ENCODE measurements at places on chromosomes 12 and 14.
A peak's percentile ranks its signal among the peaks of the same experiment; 100 is the strongest.

DNA sequence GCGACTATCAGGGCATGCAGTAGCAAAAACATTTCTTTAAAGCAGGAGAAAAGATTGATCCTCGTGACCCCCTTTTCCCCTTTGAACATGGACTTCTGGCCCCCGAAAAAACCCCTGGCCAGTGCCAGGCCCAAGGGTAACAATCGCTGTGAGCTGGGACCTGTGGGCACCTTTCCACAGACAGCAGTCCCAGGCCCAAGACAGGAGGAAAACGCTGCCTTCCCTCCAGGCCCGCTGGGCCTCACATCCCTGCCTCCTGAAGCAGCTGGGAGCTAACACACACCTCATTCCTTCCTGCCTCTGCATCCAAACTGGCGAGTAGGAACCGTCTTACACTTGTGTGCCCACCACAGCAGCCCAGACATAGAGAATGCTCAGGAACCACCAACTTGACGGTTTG is 1.2 kb downstream of the VWF start:
- no peak for DNase-seq

DNA sequence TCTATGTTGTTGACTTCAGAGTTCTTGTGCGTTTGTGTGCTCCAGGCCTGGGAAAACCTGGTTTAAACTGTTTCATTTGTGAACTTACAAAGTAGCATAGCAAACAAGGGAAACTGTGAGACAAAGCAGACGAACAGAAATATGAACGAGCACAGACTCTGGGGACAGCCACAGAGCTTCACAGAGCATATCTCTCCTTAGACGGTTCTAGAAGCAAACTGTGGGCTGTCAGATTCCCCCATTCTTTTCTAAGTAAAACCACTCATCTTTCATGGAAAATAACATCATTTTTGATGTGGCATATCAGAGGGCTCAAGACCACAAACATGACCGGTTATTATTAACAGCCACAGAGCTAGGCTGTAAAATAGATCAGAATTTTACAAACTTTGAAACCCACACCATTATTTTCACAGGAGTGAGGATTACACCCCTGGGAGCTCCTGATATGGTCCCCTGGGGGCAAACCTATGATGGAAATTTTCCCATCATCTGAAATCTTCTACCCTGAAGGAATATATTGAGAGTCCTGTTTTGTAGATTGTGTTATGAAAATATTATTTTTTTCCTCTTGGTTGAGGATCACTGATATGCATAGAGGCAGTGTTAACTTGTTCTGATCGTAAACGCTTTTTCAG is 102.0 kb downstream of the ADGRD1 start:
- no peak for DNase-seq

DNA sequence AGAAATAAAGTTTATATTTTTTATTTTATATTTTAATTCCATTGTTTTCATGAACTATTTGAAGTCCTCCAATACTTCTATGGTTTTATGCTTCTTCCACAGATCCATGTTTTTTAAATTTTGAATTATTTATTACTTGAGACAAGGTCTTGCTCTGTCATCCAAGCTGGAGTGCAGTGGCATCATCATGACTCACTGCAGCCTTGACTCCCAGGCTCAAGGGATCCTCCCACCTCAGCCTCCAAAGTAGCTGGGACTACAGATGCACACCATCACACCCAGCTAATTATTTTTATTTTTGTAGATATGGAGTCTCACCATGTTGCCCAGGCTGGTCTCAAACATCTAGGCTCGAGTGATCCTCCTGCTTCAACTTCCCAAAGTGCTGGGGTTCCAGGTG is 28.8 kb upstream of the DLGAP5 start:
- DNase-seq = no peak

GRCh38 chr12:49730568-49731101 is 10.7 kb upstream of the TMBIM6 start:
- no peak for DNase-seq

GRCh38 chr12:48767521-48767920 is 21.4 kb downstream of the ADCY6 start:
- DNase-seq = no peak

GRCh38 chr12:106287364-106287763 is 15.2 kb upstream of the TCP11L2 start:
- no peak for DNase-seq

- no peak for DNase-seq
Observed at GRCh38 chr14:24991821-24992220, 58.1 kb downstream of the STXBP6 start.

DNA sequence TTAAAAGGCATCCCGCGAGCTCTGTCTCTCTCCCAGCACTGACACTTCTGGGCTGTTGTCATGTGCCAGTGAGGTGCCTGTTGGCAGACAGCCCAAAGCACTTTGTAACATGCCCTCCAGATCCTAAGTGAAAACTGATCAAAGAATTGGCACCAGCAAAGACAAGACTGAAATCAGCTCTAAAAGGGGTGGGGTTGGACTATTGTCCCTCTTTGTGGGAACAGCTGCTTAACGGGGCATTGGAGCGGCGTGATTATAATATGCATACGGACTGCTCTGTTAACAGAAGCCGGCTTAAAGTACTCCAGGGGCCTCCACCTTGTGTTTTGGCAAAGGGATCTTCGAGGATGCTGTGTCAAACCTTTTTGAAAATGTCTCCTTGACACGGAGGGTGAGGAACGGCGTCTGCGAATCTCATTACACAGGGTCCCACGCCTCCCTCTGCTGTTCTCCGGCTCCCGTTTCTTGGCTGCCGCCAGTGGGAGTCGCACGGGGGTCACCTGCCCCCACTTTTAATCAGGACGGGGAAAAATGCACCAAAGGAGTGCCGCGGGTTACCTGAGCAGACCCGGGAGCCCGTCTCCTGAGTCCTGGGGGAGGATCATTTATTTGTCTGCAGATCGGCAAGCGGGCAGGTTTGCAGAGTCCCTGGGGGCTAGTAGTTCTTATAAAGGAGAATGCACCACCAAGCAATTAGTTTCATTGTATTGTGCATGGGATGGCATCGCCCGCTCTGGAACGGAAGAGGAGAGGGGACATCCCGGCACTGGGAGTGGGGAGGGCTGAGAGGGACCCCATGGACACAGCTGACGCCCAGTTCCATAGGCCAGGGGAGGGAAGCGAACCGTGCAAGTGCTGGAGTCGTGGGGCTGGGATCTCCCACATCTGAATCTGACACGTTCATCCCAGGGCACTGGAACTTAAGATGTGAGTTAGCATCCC is 44.3 kb downstream of the SPRING1 start:
- peak; percentile 7 for DNase-seq

GRCh38 chr12:87119713-87120112 is 863.5 kb upstream of the MGAT4C start:
- no peak for DNase-seq

GRCh38 chr12:125184213-125184967 is 119.2 kb downstream of the AACS start:
- no peak for DNase-seq

GRCh38 chr14:88628033-88628432 is 65.2 kb downstream of the ZC3H14 start:
- DNase-seq = no peak

DNA sequence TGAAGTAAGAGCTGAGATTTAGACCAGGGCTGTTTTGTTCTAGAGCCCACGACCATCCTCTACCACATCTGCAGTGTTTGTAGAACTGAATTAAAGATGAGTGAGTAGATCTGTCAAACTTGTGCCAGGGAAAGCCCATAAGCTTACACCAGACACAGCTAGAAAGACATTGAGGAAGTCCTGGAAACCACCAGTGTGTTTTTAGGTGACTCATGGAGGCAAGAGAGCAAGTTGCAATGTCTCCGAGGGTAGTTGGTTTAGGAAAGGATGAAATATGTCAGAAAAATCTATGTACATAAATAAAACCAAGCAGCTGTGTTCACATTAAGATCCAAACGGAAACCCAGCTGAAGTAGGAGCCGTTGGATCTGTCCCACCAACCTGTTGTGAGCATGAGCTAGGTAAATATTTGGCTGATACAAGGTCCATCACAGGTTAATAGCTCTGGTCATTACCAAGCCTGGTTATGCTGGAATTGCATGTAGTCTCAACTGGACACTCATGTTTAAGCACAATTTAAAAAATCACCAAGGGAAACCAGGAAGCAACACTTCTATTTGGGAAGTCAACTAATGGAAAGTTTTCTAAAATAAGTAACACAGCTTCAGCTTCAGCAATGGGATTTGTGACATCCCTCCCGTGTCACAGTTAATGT is 49.9 kb upstream of the PLEKHG3 start:
- no peak for DNase-seq

- DNase-seq = no peak
Observed at GRCh38 chr12:63944586-63945228, 100.2 kb downstream of the SRGAP1 start.

- peak; percentile 41 for DNase-seq
Observed at GRCh38 chr12:89706986-89707702, 1.5 kb downstream of the ATP2B1 start.

DNA sequence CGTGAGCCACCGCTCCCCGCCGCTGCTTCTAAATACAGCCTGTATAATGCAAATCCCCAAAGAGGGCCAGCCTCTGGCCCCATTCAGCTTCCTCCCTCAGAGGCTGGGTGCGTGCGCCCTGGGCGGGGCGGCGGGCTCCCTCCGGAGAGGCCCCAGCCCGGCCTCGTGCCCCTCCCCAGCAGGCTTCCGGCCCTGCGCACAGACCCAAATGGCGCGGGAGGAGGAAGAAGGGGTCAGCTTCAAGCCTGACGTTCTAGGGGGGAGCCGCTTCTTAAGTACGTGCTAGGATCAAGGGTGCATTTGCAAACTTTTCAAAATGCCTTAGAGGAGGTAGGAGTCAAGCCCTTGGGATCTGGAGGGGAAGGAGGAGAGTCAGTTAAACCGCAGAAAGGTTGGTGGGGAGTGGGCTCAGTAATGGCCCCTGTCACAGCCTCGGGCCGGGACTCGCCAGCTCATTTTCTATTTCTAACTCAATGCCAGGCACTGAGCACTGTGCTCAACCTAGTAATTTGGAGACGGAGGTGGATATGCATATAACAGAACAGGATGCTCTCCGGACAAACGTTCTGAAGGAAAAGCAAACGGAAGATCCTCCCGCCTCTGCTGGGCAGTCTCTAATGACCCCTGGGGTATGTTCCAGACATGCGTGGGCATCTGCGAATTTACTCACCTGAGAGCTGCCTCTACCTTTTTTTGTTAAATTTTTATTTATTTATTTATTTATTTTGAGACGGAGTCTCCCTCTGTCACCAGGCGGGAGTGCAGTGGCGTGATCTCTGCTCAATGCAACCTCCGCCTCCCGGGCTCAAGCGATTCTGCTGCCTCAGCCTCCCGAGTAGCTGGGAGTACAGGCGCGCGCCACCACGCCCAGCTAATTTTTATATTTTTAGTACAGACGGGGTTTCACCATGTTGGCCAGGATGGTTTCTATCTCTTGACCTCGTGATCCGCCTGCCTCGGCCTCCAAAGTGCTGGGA is 32.3 kb downstream of the NINJ2 start:
- no peak for DNase-seq

- DNase-seq = no peak
Observed at GRCh38 chr14:33646692-33647260, 304.1 kb downstream of the EGLN3 start.

GRCh38 chr12:82383930-82384552 is 25.7 kb downstream of the METTL25 start:
- no peak for DNase-seq

DNA sequence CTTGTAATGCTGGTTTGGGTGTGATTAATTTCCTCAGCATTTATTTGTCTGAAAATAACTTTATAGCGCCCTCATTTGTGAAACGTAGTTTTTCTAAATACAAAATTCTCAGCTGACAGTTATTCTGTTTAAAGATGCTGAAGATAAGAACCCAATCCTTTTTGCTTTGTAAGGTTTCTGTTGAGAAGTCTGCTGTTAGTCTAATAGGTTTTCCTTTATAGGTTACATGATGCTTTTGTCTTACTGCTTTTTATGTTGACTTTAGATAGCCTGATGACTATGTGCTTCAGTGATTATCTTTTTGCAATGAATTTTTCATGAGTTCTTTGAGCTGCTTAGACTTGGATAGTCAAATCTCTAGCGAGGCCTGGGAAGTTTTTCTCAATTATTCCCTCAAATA is 168.6 kb upstream of the PDE3A start:
- DNase-seq = no peak

Measured in NCI-H526 treated with DMSO at 0.1 percent for 48 hours (cell line).